Foreskin fibroblast (primary cell): ENCODE measurements at places on chromosomes 7 and 10.

DNA sequence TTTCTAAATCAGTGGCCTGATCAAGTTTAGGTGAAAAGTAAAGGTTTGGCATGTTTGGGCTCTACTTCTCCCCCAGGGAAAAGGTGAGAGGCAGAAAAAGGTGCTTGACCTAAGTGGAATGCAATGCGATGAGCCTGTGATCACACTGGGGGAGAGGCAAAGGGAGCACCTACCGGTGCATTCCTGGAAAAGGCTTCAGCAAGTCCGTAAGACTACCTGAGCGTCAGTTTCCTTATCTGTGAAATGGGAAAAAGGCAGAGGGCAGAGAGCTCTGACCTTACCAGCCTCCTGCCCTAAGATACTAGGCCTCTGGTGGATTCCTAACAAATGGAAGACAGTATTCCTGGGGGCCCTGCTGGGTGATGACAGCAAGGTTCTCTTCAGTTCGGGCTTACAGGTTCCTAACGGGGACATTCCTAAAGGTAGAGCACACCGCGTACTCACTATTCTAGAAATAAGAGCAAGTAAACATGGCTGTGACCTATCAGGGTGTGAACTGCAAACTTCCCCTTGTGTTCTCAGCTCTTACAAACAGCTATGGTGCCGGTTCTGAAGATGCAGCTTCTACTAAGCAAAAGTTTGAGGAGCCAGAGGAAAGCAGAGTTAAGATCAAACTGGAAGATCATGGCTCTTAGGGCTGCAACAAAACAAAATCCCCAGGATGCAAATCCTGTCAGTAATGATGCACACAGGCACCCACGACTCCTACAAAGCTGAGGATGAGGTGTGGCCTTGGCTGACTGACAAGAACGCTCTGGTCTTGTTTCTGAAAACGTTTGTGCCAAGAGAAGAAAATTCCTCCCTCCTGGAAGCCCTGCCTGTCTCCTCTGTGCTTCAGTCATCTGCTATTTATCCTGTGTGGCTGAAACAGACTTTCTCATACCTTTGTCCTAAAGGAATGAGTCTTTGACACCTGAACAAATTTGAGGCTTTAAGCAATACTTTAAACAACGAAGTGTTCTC, 13.3 kb upstream of the ACSL5 start:
- DNase-seq, result peak; percentile 21

- DNase-seq, result no peak
Measured at GRCh38 chr7:69388452-69389137, 209.7 kb upstream of the AUTS2 start.

GRCh38 chr7:11591055-11591633, 240.9 kb downstream of the THSD7A start:
- DNase-seq, result no peak

DNA sequence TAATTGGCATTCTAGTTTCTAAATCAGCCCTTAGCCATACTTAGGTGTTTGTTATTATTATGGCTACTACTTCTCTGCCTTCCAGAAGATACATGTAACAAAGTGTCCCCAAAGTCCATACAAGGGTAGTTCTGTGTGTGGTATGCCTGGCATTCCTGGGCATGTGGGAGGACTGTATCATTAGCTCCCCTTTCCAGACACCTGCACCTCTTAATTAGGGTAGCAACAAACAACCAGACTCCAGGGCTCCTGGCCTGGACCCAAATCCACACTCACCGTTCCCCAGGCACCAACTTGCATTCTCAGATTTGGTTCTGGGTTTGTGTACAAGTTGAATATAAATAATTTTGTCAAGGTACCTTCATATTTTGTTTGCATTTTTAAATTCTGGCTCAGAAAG, 15.5 kb upstream of the CALD1 start:
- DNase-seq, result no peak

- no peak for DNase-seq
Measured at GRCh38 chr7:118325450-118325808, 100.9 kb downstream of the ANKRD7 start.

DNA sequence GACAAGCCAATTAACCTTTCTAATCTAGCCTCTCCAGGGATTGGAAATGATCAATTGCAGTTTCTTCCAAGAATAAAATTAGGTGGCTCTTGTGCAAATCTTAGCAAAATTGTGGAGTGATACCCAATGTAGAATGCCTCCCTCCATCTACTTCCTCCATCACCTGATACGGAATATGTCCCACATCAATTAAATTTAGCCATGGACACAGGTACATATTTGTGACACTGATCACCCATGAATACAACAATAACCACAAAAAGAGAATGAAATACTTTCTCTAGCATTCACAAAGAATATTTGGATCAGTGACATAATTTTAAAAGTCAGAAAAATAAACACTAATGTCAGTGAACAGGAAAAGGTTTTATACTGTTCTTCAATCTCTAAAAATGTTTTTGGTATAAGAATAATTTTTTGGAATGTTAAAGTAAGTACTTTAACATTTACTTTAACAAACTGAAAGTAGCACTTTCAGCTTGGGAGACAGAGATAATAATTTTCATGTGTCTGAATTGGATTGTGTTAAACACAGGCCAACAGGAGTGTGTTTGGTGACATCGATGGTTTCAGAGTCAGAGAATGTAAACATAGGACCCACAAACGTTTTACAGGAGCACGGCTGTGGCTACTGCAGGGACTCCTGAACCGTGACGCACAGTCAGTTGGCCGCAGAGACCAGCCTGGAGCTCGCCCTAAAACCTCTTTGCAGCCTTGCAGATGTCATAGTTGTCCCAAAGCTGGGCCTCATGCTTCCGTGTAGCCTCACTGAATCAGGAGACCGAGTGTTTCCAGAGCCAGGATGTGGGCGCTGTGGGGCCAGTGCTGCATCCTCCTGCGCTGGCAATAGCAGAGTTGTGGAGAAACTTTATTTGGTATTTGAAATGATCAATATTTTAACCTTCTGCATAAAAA, 7.2 kb downstream of the RBM20 start:
- DNase-seq, result peak; percentile 91

- DNase-seq, result no peak
Measured at GRCh38 chr7:156026603-156027002, 214.3 kb upstream of the SHH start.

GRCh38 chr7:23369100-23369499, 70.0 kb downstream of the MALSU1 start:
- DNase-seq, result no peak

DNA sequence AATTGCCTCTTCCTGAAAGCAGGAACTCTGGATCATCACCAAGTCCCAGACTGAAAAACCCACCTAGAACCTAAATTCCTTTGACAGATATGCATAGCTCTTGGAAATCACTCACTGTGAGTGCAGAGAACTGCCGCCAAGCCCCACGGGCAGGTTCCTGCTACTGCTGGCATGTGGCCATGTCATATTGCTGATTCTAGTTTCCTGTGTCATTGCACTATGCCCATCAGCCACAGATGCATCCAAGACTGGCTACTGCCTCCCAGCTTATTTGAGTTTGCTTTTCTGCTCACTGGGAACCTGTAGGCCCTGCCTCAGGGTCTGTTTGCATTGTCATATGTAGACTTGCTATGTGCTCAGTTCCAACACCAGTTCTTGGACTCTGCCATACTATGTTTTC, 786.0 kb downstream of the GRID1 start:
- DNase-seq, result no peak

DNA sequence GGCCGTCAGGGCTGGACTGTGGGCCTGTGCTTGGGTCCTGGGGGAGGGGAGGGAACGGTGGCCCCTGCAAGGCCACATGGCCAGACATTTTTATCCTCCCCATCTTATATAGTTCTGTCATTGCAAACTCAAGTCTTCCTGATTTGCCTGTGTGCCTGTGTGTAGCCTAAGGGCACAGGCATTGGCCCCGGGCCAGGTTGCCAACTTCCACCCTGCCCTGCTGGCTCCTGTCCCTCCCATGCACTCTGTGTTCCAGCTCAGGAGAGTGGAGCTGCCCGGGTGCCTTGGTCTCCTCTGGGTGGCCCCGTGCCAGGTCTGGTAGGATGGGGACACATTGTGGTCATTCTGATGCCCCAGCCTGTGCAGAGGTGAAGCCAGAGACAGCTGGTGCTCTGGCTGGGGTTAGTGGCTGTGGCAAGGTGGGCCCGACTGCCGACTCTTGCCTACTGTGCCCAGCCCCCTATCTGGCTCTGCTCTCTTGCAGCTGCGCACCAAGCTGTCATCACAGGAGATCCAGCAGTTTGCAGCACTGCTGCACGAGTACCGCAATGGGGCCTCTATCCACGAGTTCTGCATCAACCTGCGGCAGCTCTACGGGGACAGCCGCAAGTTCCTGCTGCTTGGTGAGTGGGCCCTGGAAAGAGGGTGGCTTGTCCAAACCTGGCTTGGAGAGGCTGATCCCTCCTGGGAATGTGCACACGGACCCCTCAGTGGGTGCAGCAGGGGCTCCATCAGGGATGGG, 14.8 kb downstream of the NACAD start:
- DNase-seq, result no peak

GRCh38 chr7:90596671-90597562, 796 bp downstream of the CDK14 start:
- DNase-seq, result peak; percentile 68

DNA sequence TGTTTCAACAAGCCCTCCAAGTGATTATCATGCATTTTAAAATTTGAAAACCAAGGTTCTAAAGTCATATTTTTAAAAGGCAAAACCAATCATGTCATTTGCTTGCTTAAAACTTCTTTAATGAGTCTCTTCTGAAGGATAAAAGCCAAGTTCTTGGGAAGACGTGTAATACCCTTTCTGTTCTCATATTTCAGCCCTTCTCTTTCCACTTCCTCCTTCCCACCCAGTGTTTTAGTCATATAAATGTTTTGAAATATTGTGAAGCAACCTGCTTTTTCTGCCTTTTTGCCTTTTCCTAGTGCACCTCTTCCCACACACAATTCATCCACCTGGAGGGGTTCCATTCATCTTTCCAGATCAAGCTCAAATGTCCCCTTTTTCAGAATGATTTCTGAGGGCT, 211.1 kb upstream of the LRRTM3 start:
- peak; percentile 54 for DNase-seq

DNA sequence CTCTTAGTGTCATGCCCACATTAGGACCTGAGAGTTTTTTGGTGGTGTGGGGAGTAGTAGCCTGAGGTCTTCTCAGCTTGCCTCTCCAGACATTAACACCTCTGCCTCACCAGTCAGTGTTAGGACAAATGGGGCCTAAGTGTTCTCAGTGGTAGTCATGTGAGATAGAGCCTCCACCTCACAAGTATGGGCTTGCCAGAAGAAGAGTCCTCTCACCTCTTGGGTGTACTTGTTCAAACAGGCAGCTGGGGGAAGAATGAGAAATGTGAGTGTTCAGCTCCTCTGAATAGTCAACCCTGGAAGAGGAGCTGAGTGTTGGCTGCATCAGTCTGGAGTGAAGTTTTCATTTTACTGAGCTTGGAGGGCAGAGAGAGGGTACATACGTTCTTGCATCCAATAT, 464.6 kb downstream of the POM121L12 start:
- DNase-seq, result no peak

DNA sequence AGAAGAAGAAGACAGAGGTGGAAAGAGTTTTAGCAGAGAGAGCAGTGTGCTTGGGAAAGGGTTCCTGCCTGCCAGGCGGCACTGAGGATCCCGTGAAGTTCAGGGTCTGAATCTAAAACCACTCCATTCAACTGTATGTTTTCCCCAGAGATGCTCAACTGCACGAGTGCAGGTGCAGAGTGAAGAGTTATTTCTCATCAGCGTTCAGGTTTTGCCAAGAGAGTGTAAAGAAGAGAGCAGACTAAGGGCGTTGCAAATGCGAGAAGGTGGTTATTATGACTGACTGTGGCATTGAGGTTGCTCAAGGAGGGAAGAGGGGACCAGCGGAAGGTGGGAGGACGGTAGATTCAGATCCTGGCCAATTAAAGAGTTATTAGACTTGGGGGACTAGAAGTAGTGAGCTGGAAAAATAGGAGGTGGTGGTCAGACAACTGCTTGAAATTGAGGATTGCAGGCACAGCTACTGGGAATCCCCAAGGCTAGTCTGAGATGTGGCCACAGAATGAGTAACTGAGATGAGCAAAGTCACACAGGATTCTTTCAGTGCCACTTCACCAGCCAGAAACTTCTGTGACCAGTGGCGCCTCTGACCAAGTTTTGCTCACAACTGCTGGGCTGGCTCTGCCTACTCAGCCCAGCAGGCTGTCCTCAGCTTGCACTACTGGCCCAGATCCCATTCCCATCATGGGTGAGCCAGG, 29.1 kb downstream of the STRA8 start:
- DNase-seq, result no peak

DNA sequence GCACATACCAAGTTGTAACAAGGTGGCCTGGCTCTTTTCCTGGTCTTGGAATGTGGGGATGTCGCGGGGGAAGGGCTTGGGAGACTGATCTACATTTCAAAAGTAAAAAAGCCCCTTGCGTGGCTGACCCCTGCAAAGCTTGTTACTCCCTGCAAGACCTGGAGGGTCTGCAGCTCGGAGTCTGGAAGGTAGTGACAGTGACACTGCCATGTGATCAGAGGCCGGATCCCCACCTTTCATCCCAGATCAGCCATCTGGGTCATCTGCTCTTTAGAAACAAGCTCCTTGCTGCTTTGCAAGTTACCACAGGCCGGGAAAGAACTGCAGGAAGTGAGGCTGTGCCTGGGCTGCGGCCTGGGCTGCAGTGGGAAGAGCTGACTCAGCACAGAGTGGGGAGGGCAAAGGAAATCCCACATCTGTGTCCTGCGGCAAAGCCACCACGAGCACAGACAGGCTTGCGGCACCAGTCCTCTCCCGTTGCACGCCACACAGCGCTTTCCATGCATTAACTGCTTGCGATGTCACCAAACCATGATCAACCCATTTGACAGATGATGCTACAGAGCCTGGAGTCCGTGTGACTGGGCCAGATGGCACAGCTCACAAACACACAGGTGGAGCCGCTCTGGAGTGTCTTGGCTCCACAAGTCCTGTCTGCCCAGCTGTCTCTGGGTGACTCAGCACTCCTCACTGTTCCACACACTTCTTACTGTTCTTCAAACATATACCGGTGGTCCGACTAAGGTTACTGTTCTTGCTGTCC, 97.7 kb downstream of the SH3PXD2A start:
- peak; percentile 92 for DNase-seq

DNA sequence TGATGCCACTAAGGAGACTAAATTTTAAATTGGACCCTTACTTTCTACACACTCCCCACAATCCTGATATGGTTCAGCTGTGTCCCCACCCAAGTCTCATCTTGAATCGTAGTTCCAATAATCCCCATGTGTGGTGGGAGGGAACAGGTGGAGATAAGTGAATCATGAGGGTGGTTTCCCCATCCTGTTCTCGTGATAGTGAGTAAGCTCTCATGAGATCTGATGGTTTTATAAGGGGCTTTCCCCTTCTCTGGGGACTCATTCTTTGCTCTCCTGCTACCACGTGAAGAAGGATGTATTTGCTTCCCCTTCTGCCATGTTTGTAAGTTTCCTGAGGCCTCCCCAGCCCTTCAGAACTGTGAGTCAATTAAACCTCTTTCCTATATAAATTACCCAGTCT, 18.4 kb upstream of the BET1 start:
- DNase-seq, result no peak

GRCh38 chr10:89662596-89662995, 17.6 kb upstream of the PANK1 start:
- DNase-seq, result peak; percentile 33

- no peak for DNase-seq
Measured at GRCh38 chr10:111128331-111129180, 51.7 kb downstream of the ADRA2A start.

- DNase-seq, result peak; percentile 93
Measured at GRCh38 chr7:74479961-74480829, 26.5 kb downstream of the GTF2IRD1 start.
